Activated T-cell treated with anti-CD3 and anti-CD28 coated beads, Interleukin-2, amount 50 U/mL, for 24 hours (primary cell): ENCODE measurements at places on chromosomes 12 and 14.

GRCh38 chr12:14802721-14803010, 612 bp downstream of the WBP11 start:
- no peak for DNase-seq

GRCh38 chr12:45324391-45324790, 108.5 kb downstream of the ANO6 start:
- DNase-seq, result no peak

DNA sequence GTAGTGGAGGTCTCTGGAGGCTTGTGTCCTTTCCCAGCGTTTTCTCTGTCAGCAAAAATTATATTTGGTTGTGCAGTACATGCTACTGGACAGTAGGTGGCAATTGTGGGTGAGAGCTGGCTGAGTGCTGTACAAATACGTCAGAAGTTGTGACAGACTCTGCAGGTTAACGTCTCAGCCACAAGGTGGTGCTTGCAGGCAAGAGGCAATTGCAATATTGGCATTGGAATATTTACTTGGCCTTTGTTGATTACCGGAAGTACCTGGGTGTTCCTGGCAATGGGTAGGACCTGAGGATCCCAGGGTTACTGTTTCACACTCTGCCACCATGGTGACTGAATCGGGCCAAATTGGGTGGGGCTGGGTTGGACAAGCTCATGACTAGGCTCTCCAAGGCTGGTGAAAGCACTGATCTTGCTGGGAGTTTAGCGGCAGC, 333.9 kb upstream of the LMO3 start:
- DNase-seq, result no peak

- no peak for DNase-seq
Observed at GRCh38 chr12:55899082-55899481, 28.6 kb downstream of the PYM1 start.
